ENCODE measurements at places on chromosomes 7 and 10.

DNA sequence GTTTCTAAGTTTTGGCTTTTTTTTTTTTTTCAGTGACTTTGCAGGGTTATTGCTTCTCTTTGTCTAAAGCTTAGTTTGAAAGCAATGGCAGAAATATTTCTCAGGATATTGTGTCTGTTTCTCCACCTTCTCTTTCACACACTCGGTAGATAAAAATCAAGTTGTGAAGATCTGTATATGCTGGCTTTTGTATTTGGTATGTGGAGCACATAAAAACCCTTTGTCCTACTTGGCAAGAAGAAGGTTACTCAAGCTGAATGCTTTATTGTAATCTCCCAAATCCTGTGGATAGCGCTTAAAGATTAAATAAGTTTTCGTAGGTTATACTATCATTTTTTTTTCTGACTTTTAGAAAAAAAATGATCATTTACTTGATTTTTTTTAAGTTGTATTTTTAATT, 172.4 kb downstream of the CDCA7L start:
- no peak for DNase-seq

GRCh38 chr10:22158426-22158825, 59.4 kb downstream of the EBLN1 start:
- DNase-seq: no peak

GRCh38 chr7:3888096-3888495, 587.0 kb downstream of the SDK1 start:
- no peak for DNase-seq

GRCh38 chr10:124518366-124518765, 56.7 kb downstream of the LHPP start:
- DNase-seq: no peak

DNA sequence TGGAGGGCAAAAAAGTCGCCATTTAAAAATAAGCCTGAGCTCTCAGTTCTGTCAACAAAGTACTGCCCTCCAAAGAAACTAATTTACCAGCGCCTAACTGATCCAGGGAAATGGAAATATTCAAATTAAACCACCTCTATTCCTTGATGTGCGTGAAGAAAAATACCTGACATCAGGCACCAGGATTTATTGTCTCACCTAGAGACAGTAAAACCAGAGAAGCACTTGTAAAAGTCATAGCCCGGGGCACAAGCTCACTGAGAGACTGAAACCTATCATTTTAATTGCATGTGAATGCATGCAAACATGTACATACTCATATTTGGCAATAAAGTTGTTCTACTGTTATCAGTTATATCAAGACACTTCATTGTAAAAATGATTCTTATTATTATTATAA, 147.3 kb upstream of the VSTM2A start:
- no peak for DNase-seq

DNA sequence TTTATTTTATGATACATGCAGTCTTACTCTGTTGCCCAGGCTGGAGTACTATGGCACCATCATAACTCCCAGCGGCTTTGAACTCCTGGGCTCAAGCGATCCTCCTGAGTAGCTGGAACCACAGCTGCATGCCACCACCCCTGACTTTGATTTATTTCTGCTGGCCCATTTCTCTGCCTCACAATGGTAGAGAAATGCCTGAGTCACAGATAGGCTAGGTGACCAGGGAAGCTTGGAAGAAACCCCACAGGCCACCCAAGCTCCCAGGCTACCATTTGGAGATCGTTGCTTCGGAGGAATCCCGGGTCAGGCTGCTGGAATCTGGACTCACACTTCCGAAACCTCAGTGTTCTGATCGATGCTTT, 17.4 kb upstream of the BAIAP2L1 start:
- DNase-seq: no peak

DNA sequence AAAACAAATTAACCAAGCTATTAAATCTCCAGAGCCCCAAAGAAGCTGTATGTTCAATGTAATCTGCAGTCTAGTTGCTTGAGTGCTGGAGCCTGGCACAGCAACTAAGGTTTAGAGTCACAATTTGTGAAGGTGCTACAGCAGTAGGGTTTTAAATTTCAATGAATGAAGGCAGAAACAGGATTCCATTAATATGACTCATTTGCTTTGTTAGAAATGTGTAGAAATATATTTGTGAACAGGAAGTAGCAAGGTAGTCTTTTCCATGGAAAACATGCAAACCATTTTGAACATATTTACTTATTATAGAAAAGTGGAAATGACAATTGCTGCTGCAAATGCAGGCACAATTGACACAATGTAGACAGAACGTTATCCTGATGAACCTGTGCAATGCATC, 149.0 kb upstream of the STEAP4 start:
- DNase-seq: no peak

DNA sequence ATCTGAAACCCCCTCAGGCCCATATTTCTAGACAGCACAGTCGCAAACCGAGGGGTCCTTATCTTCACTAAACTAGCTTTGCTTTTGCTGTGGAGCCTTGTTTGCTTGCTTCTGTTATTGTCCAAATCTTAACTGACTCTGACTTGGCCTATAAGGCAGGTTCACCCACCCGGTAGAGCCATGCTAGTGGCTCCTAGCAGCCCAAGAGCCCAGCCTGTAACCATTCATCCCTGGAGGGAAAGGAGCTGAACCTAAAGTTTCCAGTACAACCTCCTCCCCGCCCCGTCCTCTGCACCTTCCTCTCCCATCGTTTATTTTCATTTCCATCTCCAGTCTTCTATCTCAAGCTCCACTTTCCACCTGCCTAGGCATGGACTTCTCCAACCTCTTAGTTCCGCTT, 345.7 kb downstream of the PTPRN2 start:
- no peak for DNase-seq

All from stimulated activated naive B cell treated with anti-CD40 and anti-IgM and Interleukin-4, amounts not matched to agents 10 μg/mL and 1 μg/mL and 100 μg/mL, for 72 hours (primary cell).